ENCODE measurements at places on chromosomes 16 and 17.

DNA sequence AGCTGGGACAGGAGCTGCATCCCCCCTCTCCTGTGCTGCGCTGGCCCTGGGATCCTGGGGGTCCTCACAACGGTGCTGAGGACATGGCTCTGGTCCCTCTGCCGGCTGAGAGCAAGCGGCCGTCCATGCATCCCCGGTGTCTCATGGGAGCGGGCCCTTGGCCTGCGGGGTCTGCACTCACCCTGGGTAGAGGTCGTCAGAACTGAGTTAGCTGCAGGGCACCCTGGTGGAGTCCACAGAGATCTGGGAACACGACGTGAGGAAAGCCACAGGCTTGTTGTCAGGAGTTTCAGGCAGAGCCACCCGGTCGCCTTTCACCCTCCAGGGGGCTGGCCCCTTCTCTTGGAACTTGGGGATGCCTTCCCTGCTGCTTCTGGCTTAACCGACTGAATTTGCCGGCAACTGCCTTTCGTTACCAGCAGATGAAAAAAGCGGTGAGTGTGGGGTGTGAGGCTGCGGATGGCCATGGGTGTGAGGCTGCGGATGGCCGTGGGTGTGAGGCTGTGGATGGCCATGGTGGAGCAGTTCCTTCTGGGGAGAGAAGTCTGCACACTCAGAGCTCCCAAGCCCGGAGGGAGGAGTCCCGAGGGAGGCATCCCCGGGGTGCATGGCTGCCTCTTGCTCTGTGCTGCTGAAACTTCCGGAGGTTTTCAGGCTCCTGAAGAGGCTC, 81.7 kb downstream of the LMF1 start:
- no peak for DNase-seq

- DNase-seq, result peak; percentile 5
Observed at GRCh38 chr17:67095803-67096202, 51.4 kb downstream of the CACNG1 start.

DNA sequence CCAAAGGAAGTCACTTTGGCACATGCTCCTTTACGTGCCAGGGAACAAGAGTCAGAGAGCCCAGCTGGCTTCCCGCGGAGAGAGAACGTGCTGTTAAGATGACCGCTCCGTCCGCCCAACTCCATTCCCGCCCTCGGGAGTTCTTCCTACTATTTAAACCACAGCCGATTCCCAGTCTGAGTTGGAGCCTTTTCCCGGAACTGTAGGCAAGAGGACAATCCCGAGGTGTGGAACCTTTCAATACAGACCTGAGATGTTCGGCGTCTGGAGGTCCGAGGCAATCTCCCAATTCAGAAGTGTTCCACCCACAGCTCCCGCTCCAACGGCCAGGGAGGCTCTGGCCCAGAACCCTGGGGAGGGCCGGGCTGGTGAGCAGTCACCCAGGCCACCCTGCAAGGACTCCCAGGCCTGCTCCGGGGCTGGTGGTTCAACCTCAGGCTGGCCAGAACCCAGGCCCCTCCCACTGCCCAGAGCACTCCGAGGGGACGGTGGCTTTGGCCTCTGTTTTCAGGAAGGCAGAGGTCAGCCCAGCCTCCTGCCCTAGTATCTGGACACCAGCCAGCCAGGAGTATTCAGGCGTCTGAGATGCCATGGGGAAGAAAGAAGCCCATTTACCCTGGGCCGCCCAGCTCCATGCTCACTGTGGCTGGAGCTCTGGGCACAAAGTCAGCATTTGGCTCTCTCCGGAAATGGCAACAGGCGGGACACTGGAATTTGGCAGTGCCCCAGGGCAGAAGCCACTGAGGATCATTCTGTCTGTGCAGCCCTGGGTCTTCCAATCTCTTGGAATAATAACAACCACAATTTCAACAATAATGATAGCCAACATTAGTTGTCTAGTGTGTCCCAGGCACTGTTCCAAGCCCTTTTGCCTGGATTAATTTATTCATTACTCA, 21.4 kb downstream of the EMP2 start:
- DNase-seq, result no peak

- DNase-seq, result no peak
Observed at GRCh38 chr16:27761816-27762215, 211.9 kb downstream of the KATNIP start.

DNA sequence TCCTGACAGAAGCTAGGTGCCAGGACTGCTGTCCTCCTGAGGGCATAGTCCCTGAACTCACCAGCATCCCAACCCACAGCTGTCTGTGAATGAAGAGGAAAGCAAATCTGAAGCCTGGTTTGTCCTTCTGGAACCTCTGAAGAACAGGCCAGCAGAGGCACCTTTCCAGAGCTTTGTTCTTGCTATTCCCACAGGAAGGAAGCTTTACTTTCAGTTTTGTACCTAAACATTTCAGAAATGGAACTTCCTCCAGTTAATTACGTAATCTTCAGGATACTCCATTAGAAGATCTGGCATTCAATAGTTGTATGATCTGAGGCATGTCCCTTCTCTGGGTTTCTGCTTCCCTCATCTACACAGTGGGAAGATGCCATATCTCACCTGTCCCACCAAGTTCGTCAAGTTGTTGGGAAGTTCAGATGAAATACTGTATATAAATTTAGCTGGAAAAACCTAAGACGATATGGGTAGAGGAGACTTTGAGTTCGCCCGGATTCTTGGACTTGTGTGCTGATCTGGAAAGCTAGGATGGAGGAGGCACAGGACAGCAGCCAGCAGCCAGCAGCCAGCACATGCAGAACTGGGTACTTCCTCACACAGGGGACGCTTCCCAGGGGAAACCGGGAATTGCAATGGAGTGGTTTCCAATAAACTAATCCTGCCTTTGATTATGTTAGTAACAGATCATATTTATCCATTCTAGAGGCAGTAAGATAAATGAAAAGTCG, 22.4 kb downstream of the NXPH3 start:
- DNase-seq, result peak; percentile 30

DNA sequence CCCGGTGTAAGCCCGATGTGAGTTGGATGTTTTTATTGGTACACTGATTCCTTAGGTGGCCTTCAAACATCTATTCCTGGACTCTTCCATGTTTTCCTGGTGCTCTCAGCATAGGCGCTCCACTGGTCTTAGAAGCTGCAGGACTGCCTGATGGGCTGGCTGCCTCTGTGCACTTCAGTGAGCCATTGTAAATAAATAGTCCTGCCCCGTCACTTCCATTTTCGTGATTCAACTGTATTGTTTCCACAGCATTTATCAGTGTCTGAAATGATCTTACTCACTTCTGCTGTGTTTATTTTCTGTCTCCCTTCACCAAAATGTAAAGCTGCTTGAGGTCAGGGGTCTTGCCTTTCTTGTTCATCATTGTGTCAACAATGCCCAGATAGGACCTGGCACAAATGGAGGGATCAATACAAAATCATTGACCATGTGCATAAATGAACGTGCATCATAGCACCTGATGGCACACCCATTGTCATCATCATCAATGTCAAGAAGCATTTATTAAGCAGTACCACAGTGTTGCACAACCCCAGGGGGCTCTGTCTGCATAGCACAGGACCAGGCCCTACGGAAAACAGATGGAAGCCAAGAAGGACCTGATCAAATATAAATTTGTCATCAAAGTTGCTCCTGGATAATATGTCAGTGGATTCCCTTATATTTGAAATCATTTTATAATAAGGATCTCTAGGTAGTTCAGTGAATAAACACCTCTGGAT, 66.6 kb upstream of the CPHXL start:
- DNase-seq, result no peak

DNA sequence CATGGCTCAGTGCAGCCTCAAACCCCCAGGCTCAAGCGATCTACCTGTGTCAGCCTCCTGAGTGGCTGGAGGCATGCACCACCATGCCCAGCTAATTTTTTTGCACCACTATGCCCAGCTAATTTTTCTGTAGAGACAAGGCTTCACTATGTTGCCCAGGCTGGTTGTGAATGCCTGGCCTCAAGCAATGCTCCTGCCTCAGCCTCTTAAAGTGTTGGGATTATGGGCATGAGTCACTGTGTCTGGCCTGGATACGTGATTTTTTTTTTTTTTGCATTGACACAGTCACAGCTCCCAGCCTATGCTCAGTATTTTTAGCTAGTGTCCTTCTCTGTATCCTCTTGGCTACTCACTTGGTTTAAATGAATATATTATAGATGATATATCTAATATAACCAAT, 377.0 kb upstream of the TNRC6C start:
- DNase-seq, result no peak

DNA sequence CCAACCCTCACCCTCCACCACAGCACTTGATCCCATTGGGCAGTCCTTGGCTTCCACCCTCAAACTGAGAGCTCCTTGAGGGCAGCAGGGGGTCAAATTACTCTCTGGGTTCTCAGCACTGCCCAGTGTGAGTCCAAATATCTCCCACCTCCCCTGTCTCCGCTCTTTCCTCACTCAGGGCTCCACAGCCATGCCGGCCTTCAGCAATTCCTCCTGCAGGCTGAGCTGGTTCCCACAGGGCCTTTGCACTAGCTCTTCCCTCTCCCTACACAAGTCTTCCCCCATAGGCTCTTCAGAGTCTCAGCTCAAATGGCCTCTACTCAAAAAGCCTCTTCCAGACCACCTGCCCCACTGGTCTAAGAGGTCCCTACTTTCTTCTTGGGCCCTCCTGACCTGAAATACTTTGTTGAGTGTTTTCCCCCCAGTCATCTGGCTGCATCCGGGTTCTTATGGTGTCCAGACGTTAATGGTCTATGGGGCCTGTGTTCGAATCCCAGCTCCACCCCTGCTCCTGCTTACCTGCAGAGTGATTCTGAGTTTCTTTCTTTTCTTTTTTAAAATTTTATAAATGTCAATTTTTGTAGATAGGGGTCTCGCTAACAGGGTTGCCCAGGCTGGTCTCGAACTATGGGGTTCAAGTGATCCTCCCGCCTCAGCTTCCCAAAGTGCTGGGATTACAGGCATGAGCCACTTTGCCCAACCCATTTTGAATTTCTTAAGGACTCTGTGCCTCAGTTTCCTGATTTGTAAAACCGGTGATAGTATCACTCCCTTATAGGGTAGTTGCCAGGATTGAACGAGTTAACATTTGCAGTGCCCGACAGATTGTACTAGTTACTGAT, 973 bp upstream of the IL4R start:
- no peak for DNase-seq

DNA sequence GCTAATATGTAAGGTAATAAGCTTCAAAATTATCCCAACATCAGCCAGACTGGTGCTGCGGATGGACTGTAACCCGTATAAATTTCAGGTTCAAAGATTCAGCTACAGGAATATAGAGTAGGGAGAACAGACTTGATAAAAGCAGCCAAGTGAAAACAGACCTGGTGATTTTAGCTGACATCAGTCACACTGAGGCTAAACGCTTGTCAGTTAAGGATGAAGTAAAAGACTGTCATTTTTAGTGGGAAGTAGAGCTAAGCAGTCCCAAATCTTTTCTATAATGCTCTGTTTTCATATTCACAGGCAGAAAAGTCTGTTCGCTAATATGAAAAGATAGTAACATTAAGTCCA, 35.4 kb downstream of the CMTM4 start:
- no peak for DNase-seq

- no peak for DNase-seq
Observed at GRCh38 chr17:37576281-37576680, 32.9 kb downstream of the SYNRG start.

DNA sequence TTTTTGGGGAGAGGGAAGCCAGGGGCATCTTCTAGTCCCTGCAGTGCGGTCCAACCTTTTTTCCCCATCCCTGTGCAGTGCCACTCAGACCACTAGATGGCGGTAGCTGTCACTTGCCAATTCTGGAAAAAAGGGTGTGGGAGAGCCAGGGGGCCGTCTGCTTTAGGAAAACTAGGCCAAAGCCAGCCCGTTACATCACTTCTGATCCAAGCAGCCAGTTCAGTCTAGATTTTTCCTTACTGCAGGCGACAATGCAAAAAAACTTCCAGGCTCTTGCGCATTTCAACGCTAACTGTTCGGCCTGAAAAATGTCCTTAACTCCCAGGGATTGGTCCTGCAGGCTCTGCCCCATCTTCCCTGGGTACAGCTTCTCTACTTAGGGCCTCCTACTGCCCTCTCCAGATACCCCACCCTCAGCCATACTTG, 69.2 kb upstream of the CES5A start:
- DNase-seq, result peak; percentile 36

GRCh38 chr16:25108054-25108453, 3.5 kb upstream of the LCMT1 start:
- no peak for DNase-seq

GRCh38 chr16:27839419-27839818, 224.1 kb downstream of the GSG1L start:
- DNase-seq, result no peak

DNA sequence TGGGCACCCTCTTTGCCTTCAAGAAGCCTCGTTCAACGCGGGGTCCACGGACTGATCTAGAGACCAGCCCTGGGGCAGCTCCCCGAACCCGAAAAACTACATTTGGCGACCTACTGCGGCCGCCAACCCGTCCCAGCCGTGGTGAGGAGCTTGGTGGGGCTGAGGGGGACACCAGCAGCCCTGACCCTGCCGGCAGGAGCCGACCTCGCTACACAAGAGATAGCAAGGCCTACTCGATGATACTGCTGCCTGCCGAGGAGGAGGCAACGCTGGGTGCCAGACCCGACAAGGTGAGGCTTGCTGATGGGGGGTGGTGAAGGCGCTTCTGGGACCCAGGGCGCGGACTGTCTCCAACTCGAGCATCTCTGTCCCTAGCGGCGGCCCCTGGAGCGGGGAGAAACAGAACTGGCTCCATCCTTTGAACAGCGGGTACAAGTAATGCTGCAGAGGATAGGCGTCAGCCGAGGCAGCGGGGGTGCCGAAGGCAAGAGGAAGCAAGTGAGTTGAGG, 5.6 kb downstream of the ACD start:
- no peak for DNase-seq

DNA sequence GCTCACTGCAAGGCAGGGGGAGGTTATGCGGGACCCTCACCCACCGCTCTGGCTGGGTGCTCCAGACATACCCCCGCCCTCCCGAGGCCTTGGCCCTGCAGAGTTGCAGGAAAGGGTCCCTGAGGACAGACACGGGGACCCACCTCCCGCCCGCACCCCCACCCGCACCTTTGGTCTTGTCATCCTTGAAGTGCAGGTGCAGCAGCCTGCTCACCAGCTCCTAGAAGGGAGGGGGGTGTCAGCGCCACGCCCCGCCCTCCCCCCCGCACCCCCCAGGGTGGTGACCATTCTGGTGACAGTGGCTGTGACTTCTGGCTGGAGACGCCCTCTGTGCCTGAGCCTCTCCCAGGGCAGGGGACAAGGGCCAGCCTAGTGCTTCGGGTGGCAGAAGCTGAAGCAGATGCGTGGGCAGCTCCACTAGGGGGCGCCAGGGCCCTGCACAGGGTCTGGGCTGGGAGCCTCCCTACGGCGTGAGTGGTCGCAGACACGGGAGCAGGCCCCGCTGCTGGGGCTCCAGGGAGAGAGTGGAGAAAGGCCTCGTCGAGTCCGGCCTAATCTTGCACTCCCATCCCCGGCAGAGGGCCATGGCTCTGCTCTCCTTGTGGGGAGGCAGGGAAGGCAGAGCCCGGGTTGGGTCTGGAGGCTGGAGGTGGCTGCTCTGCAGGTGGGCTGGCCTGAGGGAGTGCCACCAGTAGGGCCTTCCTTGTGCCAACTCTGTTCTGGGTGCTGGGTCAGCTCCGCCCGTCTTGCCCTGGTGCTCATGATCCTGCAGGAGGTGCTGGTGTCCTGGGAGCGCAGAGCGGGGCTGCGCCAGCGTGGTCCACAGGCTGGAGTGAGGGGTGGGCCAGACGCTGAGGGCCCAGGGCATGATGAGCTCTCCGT, 2.7 kb downstream of the CENPX start:
- peak; percentile 53 for DNase-seq

- peak; percentile 63 for DNase-seq
Observed at GRCh38 chr17:59620518-59621259, 994 bp downstream of the CLTC start.
